DMS79 (cell line): ENCODE measurements at places on chromosomes 7 and 10.

DNA sequence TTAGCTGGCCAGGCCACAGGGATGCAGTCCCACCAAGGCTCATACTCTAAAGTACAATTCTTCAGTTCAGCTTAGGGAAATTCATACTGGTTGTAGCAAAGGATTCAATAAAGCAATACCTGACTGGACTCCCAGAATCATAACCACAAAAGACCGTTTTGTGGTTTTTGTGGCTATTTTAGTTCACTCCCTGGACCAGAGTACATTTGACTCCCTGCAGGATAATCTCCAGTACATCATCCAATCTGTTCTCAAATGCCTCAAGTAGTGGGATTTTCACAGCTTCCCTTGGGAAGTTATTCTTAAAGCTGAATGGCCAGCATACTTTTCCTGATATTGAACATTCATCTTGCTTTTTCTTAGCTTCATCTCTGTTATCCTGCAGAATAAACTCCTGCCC lies 29.3 kb upstream of the YAE1 start:
- DNase-seq = no peak

GRCh38 chr7:34747867-34748727 lies 90.1 kb downstream of the NPSR1 start:
- peak; percentile 70 for DNase-seq

GRCh38 chr7:134891696-134892678 lies 94.3 kb upstream of the AGBL3 start:
- no peak for DNase-seq

DNA sequence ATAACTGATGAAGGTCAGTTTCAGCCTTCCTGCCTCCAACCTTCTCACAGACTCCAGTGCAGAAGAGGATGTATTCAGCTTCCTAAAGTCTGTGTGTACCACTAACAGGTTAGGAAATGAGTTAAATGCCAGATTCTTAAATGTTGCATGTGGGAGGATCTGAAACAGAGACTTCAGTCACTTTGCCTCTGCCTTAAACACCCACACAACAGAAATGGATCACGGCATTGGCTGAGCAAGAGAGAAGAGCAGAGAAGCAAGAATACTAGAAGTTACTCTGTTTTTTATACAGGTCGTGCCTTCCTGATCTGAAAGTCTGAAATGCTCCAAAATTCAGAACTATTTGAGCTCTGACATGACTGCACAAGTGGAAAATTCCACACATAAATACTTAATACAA lies 98.9 kb upstream of the ARHGAP21 start:
- no peak for DNase-seq

DNA sequence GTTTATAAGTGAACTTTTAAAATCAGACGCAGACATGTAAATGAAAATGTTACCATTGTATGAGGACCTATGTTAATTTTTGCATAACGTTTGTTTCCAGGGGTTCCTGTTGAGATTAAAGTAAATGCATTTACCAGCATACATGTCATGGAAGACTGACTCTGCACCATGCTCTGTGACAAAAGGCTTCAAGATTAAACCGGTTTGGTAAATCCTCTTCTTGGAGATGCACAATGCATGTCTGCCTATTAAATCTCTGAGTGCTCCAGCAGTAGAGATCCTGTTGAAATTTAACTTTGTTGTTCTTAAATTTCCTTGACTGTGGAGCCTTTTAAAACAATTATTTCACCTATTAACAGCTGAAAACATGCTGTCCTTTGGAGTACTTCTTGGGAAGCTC lies 36.5 kb upstream of the JAZF1 start:
- peak; percentile 32 for DNase-seq

DNA sequence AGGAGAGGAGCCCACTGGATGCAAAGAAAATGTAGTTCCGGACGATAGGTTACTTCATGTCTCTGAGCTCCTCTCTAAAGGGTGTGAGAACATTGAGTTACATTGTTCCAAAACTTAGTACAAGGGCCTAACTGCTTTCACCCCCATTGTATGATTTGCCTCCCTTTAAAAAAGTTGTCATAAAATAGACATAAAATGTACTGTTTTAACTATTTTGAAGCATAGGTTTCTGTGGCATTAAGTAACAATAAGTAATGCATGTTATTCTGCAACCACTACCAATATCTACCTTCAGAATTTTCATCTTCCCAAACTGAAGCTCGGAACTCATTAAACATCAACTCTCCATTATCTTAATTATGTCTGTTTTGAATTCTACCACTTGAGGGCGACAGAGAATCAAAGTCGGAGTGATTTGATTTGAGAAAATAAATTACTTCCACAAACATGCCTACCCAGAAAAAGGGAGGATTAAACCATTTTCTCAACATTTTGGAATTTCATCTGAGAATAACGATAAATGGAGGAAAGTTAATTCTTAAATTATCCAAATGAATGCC lies 2.7 kb downstream of the IGFBP1 start:
- DNase-seq = no peak

DNA sequence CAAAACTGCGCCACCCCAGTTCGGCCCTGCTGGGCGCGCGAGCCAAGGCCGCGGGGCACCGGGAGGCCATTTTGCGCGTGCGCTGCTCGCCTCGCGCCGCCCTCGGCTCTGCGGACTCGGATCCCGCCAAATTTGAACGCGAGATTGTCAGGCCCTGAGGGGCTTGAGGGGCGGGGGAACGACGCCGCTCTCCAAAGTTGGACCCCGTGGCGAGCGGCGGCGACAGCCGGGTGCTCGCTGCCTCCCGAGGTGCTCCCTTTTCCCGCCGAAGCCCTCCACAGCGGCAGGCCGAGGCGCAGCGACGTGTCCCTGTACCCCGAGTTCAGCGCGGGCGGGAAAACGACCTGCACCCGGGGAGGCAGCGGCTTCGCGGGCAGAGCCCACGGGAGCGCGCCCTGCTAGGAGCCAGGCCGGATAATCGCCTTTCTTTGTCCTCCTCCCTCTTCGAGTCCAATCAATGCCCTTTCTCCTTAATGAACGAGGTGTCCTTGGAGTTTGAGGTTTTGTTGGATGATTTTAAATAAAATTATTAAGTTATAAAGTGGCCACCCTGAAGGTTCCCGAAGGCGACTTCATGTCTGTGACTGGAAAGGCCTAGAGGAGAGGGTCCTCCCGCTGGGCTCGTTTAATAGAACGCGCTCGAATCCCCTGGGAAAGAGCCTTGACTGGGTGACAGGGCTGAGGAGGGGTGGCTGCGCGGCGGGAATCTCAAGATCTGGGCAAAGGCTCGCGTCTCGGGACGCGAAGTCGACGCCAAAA lies 10.7 kb upstream of the SPAG6 start:
- DNase-seq = no peak

- DNase-seq = no peak
Observed at GRCh38 chr7:94436700-94437099, 42.0 kb downstream of the COL1A2 start.

DNA sequence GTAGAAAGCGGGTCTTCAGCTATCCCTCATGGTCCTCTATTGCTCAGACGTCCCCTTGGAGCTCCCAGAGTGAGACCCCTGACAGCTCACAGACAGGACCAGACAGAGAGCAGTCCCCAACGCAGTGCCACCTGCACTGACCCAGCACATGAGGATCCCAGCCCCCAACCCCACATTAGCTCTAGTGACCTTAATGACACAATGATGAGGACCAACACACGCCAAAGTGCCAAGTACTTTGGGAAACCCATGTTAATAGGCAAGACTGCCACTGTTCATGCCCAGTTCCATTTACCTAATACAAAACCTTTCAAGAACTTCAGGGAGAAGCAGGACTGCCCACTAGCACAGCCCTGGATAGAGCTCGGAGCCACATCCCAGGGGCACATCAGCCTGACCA lies 5.7 kb upstream of the GRB10 start:
- no peak for DNase-seq

DNA sequence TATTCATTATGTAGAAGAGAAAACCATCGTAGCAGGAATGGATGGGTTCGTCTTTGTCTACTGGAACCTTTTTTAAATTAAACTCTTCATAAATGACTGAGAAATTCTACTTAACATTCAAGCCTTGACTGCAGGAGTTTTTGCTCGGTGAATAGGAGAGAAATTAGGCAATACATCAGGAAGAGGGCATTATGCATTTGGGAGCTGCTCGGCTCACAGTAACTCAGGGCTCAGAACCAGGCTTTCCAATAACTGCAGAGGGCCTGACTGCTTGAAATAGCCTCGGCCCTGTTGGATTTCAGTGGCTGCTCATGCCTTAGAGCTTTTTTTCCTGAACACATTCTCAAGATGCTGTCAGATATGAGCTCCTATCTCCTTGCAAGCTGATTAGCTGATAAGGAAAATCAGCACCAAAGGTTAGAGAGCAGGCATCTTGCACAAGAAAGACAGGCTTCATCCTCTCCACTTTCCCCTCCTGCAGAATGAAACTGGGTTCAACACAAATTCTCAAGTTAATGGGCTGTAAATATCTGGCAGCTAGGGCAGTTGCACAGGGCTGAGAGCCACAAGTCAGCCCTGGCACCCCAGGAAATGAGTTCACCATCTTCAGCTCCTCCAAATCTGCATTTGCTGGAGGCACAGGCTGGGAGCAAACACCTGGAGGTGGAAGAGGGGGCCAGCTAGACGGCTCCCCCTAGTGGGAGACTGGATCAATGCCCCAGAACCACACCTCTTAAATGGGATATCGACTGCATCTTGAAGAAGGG lies 24.3 kb downstream of the TECTB start:
- peak; percentile 11 for DNase-seq

DNA sequence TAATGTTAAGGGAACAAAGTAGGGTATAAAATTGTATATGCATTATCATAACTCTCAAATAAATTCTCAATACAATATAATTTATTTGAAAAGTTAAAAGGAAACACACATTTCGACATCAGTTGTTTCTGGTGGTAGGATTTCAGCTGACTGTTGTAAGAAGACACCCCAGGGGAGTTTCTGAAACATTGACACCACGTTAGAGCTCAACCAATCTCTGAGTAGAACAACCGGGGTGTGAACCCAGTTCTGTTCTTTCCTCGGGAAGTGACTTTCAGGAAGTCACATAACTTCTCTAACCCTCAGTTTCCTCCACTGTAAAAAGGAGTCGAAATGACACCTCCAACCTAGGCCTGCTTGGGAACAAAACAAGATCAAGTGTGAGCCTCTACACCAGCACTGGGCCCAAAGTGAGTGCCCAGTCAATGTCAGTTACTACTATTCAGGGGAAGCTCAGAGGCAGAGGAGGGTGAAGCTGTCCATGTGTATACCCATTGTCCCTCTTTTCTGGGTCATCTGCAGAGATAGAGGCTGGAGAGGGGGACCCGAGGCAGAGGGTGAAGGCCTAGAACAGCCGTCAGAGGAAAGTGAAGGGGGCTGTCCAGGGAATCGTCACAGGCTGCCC lies 67.1 kb downstream of the AOAH start:
- no peak for DNase-seq

GRCh38 chr10:11986593-11987216 lies 55.9 kb downstream of the UPF2 start:
- peak; percentile 14 for DNase-seq

GRCh38 chr10:1734288-1734687 lies 3.0 kb downstream of the ADARB2 start:
- no peak for DNase-seq

GRCh38 chr7:117896339-117896738 lies 23.1 kb upstream of the CTTNBP2 start:
- peak; percentile 43 for DNase-seq
